ENCODE measurements at places on chromosomes 3 and 15.

DNA sequence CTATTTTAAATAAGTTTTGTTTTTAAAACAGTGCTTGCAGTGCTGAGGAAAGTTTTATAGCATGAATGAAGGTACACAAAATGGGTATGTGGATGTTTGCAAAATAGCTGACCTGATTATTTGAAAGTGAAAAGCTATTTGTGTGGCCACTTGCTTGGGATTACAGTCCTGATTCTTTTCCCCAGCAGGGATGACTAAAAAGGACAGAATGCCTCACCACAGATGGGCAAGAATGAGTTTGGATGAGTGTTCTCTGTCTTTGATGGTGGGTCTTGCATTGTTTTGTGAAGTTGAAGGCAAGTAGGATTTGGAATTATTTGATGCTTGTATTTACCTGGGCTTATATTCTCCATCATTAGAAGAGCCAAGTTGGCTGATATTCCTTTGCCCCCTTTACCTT, 48.8 kb upstream of the MEIS2 start:
- no peak for DNase-seq

DNA sequence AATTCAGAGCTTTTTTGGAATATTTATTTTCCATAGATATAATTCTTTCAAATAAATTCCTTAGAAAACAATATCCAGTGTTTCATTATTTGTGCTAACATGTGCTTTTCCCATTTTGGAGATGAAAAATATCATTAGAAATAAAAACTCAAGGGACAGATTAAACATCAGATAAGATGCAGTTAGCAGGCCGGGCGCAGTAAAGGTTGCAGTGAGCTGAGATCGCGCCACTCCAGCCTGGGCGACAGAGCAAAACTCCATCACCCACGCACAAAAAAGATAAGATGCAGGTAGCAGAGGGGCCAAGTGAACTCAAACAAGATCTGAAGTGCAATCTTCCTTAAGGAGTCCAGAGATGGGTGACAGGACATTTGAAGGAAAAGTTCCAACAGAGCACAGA, 48.0 kb downstream of the ZNF445 start:
- DNase-seq = no peak

DNA sequence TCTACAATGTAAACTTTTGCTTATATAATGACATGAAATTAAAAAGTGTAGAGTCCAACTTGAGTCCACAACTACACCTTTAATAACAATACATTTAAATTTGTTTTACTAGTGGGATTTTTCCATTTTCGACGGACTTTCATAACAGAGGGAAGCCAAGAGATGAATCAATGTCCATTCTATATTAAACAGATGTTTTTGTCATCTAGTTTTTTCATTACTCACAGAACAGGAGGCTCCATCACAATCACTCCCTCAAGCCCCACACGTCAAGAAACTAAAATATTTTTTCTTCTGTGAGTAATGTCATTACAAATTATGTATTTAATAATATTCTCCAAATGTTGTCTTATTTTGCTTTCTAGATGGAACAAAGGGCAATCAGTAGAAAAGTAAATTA, 932.9 kb downstream of the ROBO1 start:
- no peak for DNase-seq

- no peak for DNase-seq
These were observed 187.0 kb upstream of the ATP10A start for GRCh38 chr15:26049900-26050657.

DNA sequence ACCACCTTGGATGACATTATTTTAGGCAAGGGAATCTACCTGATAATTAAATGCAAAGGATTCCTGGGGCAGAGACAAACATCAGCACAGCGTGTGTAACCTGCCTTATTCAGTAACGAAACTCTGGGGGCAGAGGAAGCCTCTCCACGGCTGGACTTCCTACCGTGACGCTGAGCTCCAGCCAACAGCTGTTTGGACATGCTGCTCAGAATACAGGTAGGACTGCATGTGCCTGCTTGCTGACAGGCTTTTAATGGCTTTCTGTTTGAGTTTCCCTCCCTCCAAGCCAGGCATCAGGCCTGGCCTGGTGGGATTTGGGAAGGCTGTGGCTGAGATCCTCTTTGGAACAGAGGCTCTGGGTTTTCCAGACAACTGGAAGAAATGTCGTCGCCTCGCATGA, 150.6 kb downstream of the ADAMTS17 start:
- DNase-seq = no peak

DNA sequence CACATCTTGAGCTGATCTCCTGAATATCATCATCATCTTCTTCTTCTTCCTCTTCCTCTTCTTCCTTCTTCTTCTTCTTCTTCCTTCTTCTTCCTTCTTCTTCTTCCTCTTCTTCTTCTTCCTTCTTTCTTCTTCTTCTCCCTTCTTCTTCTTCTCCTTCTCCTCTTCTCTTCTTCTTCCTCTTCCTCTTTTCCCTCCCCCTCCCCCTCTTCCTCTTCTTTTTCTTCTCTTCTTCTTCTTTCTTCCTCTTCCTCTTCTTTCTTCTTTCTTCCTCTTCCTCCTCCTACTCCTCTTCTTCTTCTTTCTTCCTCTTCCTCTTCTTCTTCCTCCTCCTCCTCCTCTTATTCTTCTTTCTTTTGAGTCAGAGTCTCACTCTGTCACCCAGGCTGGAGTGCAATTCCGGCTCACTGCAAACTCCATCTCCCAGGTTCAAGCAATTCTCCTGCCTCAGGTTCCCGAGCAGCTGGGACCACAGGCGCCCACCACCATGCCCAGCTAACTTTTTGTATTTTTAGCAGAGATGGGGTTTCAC, 197.9 kb upstream of the NANOGP8 start:
- DNase-seq = no peak

- DNase-seq = no peak
These were observed 3.6 kb upstream of the SMAD6 start for GRCh38 chr15:66698318-66698961.

- no peak for DNase-seq
These were observed 39.0 kb downstream of the CYP19A1 start for GRCh38 chr15:51299187-51300015.

DNA sequence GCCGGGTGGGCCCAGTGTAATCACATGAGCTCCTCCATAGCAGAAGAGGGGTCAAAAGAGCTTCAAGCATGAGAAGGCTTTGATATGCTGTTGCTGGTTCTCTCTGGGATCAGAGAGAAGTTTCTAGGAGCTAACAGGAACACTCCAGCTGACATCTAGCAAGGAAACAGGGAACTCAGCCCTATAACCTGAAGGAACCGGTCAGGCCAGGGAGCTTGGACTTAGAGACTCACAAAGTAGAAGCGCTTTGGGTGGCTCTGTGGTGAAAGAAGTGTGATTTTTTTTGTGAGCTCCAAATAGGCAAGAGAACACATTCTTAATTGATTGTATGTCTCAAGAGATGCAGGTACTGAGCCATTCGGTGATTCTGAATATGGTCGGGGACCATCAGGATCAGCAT, 26.2 kb upstream of the EPHB1 start:
- DNase-seq = no peak

DNA sequence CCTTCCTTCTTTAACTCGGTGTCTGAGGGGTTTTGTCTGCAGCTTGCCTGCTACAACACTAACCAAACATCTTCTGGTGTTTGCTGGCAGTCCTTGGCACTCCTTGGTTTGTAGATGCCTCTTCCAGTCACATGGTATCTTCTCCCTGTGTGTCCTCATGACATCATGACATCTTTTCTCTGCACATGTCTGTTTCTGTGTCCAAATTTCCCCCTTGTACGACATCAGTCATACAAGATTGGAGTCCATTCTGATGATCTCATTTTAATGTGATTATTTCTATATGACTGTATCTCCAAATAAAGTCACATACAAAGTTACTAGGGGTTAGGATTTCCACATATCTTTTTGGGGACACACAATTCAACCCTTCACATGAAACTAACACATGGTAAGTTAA, 152.3 kb upstream of the LRRN1 start:
- no peak for DNase-seq

DNA sequence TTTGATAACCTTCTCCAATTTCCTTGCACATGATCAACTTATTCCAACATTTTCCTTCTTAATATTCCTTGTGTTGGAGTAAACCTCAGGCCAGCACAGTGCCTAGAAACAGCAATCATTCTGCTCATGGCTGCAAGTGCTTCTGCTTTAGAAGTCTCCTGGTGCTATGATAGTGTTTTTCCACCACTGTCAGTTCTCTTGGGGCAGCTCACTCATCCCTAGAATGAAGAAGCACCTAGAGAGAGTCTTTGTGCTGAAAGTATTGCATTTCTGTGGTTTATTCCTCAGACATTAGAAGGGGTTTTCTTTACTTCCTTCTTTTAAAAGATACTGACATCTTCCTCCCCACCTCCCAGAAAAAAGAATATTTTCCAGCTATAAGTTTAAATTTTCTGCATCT, 183.5 kb downstream of the RYR3 start:
- no peak for DNase-seq

DNA sequence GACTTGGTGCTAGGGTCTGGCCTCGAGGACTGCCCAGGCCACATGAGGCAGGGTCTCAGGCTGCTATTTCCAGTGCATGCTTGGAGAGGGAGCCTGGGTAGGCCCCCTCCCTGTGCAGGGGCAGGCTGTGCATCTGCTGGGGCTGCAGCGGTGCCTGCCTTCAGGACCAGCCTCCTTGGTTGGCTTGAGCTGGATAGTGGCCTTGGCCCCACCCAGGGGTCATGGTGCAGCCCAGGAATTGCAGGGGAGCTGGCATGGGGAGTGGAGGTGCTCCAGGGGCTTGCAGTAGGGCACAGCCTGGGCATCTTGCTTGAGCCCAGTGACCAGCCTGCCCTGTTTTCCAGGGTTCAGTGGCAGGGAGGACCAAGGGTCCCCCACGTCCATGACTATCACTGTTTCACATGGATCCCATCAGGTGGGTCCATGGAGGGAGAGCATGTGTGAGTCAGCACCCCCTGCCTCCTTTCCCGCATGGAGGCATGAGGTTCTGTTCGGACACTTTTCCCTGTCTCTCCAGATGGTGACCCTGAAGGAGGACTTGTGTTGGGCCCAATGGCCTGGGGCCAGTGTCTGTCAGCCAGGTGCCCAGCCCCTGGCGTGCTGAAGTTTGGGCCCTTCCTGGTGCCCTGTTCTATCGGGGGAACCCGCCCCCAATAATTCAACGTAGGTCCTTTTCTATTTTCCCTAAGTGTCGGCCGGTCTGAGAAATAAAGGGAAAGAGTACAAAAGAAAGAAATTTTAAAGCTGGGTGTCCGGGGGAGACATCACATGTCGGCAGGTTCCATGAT, 218.6 kb downstream of the SNRPN start:
- no peak for DNase-seq

- no peak for DNase-seq
These were observed 20.4 kb downstream of the GOLM2 start for GRCh38 chr15:44308889-44309288.

GRCh38 chr3:12302564-12302963, 13.7 kb downstream of the PPARG start:
- no peak for DNase-seq
